Activated CD4-positive, alpha-beta T cell treated with anti-CD3 and anti-CD28 coated beads, Interleukin-10, Interleukin-2, amounts not matched to agents 100 ng/mL and 50 ng/mL, durations not matched to agents 16 hours and 8 hours (primary cell): ENCODE measurements at places on chromosomes 6 and 20.

- no peak for DNase-seq
Observed at GRCh38 chr6:11196511-11197174, 35.8 kb downstream of the NEDD9 start.

DNA sequence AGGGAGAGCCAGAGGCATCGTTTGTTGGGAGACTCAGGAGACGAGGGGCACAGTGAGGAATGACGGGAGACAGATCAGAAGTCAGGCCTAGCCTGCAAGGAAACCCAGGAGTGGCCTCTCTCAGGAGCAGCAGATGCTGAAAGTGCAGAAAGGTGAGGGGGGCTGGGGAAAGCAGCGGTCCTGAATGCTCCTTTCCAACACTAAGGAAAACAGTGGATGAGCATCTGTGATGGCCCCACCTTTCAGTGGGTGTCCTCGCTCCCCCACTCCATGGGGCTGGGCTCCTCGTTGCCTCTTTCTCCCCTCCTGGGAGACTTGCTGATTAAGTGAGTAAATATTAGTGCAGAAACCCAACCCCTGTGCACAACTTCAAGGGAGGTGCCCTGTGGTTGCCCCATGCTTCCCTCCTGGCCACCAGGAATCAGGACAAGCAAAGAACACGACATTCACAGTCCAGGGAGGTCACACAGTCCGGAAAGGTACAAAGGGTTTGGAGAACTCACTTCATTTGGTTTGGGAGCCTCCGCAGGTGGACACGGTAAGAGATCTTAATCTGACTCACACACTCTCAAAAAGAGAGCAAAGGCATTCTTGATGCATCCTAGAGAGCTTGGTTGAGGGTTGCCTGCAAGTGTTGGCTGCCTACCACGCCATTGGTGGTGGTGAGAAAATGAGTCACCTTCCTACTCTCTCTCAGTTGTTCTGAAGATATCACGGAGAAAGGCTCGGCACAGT lies 9.7 kb upstream of the BPIFB1 start:
- peak; percentile 57 for DNase-seq

GRCh38 chr6:43271103-43271815 lies 26.8 kb upstream of the SLC22A7 start:
- no peak for DNase-seq

DNA sequence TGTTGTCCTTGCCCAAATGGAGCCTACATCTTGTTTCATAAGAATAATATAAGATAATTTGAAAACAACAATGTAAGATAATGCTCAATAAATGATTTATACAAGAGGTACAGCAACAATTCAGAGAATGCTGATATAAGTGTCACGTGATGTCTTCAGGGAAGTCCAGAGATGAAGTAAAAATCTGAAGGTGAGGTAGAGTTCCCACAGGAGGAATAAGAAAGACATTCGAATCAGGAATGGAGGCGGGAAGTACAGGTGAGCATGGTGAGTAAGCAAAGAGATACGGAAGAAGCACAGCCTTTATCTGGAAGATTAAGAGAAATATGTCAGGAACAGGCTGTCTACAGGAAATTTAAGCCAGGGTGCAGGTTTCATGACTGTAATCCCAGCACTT lies 165.9 kb upstream of the MARCKS start:
- no peak for DNase-seq

GRCh38 chr6:21827425-21828202 lies 234.1 kb downstream of the SOX4 start:
- no peak for DNase-seq

GRCh38 chr6:8506126-8506525 lies 70.8 kb upstream of the SLC35B3 start:
- no peak for DNase-seq

- no peak for DNase-seq
Observed at GRCh38 chr6:47086051-47086770, 44.1 kb upstream of the ADGRF1 start.

- DNase-seq = no peak
Observed at GRCh38 chr6:43992783-43993644, 134.2 kb downstream of the MRPL14 start.

GRCh38 chr6:31567531-31568370 lies 4.3 kb upstream of the LTA start:
- peak; percentile 47 for DNase-seq

DNA sequence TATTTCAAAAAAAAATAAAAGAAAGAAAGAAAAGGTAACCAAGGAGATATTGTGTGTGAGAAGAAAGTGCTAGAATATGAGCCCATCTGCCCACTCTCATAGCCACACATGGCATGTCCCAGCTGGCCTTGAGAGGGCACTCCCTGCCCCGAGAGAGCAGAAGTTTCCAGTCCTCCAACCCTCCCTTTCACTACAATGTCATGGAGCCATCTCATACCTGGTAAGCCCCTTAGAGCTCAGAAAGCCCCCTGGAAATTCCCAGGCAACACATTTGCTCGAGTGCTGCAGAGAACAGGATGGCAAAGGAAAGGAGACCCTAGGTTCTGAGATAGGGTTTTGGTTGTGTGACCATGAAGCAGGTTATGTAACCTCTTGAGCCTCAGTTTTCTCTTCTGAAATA lies 75.8 kb upstream of the RIN2 start:
- DNase-seq = no peak

GRCh38 chr6:96466147-96466863 lies 55.3 kb upstream of the UFL1 start:
- DNase-seq = peak; percentile 71

DNA sequence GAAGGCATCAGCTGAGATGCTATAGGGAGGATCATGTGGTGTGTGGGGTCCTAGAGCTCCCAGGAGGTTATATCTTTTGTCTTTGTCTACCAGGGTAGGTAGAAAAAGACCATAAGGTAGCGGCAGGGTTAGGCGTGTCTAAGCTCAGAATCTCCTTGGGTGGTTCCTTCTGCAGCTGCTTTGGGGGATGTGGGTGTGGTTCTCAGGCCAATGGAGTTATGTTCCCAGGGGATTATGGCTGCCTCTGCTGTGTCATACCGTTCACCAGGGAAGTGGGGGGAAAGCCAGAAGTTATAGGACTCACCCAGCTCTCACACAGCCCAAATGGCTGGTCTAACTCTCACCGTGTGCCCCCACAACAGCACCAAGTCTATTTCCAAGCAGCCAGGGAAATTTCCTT lies 107.4 kb upstream of the ADGRB3 start:
- DNase-seq = no peak

GRCh38 chr6:17418281-17419188 lies 25.1 kb downstream of the CAP2 start:
- no peak for DNase-seq

- DNase-seq = peak; percentile 60
Observed at GRCh38 chr20:33602826-33603590, 59.1 kb upstream of the C20orf144 start.

- no peak for DNase-seq
Observed at GRCh38 chr6:157763904-157764177, 59.2 kb upstream of the SNX9 start.

DNA sequence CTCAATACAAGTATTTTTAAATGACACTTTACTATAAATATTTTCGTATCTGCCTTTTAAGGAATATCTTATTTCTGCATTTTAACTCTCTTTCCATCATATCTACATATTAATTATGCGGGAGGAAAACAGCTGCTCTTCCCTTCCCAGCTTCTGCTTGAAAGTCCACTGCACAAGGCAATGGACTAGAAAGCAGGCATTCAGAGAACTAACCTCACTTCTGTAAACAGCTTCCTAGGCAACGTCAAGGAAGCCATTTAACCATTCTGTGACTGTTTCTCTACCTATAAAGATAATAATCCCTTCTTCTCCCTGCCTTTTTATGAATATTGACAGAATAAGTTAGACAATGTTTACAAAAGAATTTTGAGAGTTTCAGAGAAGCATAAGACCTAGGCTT lies 319.4 kb downstream of the BTBD9 start:
- no peak for DNase-seq

DNA sequence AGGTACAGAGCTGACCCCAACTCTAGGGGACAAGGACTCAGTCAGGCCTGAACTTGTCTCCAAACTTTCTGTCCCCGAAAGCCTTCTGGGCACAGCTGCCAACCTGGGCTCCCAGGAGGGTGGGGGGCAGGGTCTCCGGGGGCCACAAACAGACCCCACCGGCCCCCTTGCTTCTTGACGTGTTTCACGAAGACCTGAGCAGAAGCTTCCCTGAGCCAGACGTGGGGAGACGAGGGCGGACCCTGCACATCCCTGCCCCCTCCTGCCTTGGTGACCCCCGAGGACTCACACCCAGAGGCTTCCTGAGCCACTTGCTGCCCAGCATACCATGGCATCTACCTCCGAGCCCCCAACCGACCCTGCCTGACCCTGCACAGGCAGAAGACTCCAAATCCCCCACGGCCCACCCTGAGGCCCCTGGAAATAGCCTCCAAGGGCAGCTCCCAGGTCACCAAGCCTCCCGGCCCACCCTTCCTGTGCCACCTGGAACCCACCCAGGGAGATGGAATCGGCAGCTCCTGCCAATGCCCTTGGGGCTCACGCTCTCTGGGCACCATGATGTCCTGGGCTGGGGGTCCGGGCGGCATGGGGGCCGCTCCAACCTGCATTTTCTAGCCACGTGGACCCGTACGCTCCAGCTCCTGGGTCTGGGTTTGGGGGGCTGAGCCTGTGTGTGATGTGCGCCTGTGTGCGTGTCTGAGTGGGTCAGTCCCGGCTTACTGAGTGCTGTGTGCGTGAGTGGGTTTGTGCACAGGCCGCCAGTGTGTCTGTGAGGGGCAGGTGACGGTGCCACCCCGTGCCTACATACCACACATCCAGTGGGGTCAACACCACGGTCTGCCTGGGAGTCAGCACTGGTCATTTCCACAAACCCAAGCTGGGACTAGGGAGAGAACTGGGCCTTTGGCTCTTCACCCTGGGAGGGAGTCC lies 2.5 kb upstream of the PTK6 start:
- no peak for DNase-seq

- DNase-seq = no peak
Observed at GRCh38 chr20:32515631-32516101, 69.5 kb downstream of the NOL4L start.

GRCh38 chr20:62695448-62696414 lies 12.9 kb upstream of the NTSR1 start:
- no peak for DNase-seq

GRCh38 chr6:126048635-126049034 lies 62.3 kb downstream of the TRMT11 start:
- no peak for DNase-seq

- DNase-seq = no peak
Observed at GRCh38 chr6:56420296-56420695, 172.9 kb upstream of the COL21A1 start.

DNA sequence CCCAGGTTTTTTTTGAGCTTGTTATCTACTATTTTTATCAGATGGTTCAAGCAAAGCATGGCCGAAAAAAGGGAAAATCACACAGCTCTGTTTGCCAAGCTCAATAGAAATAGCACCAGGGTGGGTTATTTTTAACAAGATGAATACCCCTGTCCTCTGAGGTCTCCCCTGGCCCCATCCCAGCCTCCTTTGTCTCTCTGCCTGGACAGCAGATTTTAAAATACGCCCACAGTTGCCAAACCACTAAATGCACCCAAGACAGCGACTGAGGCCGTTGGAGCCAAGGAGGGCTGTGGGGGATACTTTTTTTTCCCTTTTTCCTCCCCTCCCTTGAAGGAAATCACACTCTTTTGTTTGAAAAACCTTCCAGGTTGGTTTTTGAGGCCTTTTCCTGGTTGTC lies 106.6 kb downstream of the VEGFA start:
- no peak for DNase-seq

DNA sequence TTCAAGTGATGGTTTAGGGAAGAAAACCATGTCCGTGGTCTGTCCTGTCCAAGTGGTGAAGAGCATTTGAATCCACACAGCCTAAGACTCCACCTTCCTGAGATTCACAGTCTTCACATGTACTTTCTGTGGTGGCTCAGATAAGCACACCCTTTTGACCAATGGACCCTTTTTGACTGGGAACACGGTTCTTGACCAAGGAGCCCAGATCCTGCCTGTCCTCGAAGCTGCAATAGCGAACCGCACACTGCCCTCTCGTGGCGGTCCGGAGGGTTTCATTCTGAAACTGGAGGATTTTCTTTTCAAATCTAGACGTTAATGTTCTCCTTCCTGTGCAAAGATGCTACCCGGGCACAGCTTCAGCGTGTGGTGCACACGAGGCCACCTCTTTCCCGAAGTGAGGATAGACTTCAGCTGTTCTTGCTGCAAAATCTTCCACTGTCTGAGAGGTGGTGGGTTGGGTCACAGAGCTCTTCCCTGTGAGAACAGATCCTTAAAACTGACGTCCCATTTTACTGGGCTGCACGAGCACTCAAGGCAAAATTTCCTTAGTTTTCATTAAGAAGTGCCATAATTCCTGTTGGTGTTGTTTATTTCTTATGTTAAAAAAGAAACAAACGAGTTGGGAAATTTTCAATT lies 90.5 kb downstream of the SYNJ2 start:
- DNase-seq = peak; percentile 82

- DNase-seq = no peak
Observed at GRCh38 chr6:125752773-125753172, 3.3 kb downstream of the HEY2 start.

- no peak for DNase-seq
Observed at GRCh38 chr6:20876036-20876435, 341.8 kb downstream of the CDKAL1 start.

DNA sequence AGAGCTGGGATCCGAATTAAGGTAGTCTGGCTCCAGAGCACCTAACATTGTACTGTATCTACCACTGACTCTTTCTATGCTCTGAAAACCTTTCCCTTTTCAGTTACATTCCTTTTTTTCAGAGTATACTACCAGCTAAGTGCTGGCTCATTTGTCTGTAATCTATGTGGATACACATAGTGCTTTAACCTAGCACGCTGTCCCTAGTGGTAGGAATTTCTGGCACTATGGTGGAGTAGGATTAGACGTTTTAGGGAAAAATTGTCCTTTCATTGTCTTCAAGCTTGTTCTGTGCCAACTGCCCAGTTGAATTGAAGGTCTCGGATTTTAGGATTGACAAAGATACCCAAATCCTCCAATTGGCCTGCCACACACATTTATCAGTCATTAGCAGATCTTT lies 259.1 kb upstream of the FERMT1 start:
- DNase-seq = no peak

DNA sequence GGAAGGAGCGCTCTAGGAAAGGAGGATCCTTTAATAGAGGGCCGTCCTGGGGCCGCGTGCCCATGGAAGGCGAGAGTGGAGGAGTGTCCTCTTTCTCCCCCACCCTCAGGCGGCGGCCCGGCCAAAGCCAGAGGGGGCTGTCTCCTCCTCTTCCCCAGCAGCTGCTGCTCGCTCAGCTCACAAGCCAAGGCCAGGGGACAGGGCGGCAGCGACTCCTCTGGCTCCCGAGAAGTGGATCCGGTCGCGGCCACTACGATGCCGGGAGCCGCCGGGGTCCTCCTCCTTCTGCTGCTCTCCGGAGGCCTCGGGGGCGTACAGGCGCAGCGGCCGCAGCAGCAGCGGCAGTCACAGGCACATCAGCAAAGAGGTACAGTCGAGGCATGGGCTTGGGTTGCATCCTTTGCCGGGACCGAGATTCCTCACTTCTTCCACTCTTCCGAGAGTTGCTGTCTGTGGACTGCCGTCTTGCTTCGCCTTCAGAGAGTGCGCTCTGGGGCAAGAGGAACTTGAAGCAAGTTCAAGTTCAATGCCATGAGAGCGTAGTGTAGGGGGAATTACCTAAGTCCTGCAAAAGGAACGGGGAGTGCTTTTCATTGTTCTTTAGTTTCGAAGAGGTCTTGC lies at the start of gene LAMA2:
Gene LAMA2, plus strand, starts transcription at position 148 of the 621 bp plus-strand sequence. Its CDS starts 108 bp downstream, at position 256.
- no peak for DNase-seq
